ENCODE measurements at places on chromosomes 2 and 18.

DNA sequence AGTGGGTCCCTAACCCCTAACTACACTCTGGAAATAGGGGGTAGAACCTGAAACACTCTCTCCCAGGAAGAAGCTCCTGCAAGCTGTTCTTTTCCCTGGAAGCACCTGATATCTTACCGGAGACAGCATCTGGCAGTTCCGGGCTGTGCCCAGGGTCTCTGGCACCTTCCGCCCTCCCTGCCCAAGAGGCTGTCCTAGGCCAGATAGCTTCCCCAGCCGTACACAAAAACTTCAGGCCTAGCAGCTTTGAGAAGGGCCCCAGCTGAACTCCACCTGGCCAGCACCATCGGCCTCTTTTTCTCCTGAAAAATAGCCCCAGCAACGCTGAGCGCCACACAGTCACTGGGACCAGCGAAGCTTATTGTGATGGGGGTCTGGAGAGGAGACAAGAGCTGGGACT is 9.7 kb downstream of the OSR1 start:
- DNase-seq = no peak

DNA sequence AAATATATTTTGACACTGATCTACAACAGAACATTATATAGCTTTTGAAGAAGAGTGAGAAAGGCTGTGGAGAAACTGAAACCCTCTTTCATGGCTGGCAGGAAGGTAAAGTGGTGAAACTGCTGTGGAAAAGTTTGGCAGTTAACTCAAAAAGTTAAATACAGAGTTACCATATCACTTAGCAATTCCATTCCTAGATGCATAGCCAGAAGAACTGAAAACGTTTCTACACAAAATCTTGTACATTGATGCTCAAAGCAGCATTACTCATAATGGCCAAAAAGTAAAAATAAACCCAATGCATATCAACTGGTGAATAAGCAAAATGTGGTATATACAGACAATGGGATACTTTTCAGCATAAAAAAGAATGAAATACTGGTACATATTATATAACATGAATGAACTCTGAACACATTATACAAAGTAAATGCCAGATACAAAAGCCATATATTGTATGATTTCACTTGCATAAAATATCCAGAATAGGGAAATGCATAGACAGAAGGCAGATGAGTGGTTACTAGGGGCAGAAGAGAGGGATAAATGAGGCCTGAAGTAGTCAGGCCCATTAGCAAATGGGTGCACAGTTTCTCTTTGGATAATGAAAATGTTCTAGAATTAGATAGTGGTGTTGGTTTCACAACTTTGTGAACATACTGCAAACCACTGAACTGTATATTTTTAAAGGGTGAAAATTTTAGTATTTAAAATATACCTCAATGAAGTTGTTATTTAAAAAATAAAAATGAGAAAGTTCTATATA is 114.3 kb downstream of the DYM start:
- DNase-seq = no peak

DNA sequence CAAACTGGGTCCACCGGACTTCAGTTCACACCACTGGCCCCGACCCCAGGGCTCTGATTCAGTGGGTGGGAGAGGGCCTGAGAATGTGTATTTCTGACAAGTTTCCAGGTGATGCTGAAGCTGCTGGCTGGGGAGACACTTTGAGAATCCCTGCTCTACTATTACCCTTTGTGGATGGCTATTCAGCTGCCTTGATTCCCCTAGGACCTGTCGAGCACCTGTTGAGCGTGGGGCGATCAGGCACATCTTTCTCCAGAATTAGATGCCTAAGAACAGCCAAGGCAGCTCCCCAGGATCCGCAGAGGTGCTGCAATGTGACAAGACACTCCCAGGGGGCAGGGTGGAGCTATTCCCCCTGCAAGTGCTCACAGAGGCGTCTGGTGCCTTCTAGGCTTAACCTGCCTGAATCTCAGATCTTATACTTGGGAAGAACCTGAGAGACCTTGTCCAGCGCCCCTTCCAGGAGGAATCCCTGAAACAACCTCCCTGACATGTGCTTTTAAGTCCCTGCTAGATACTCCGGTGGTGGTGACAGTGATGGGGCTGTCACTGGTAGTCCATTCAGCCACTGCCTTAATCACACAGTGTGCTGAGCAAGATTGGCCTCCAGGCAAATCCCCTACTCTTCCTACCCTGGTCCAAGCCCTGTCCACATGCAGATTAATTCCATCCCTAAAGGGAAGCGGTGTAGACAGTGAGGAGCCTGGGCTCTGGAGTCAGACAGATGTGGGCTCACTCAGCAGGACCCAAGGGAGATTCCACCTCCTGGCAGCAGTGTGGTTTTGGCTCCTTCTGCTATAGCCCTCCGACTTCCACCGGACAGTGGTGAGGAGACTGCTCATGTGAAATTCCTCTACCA is 43.4 kb upstream of the OTOF start:
- DNase-seq = no peak

- DNase-seq = no peak
Measured at GRCh38 chr2:38330754-38331153, 46.3 kb downstream of the ATL2 start.

- DNase-seq = no peak
Measured at GRCh38 chr2:217902379-217903141, 100.2 kb downstream of the TNS1 start.

DNA sequence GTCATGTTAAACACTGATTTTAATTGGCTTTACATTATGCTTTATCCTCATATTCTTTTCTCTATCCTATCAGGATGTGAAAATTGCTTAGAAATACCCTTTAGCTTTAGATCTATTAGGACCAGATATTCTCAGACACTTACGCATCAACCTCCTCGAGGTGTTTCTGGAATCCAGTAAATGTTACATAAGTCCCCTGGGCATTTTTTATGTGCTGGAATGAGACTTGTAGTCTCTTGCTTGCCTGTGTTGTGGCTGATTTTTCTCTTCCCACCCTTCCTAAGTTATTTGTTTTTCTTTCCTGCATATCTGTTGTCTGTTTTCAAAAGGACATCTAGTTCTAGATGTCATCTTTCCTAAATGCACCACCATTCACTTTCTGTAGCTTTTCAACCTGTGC is 197.1 kb downstream of the CCDC85A start:
- DNase-seq = no peak

- no peak for DNase-seq
Measured at GRCh38 chr2:109615637-109616144, 1.5 kb downstream of the SOWAHC start.

GRCh38 chr2:58633613-58634365 is 392.7 kb upstream of the FANCL start:
- no peak for DNase-seq
